ENCODE measurements at places on chromosomes 7 and 10. TPM values are rescaled to one million over a fixed set of nuclear protein-coding genes. Genes with fewer than 3 reads are reported as not detected.

DNA sequence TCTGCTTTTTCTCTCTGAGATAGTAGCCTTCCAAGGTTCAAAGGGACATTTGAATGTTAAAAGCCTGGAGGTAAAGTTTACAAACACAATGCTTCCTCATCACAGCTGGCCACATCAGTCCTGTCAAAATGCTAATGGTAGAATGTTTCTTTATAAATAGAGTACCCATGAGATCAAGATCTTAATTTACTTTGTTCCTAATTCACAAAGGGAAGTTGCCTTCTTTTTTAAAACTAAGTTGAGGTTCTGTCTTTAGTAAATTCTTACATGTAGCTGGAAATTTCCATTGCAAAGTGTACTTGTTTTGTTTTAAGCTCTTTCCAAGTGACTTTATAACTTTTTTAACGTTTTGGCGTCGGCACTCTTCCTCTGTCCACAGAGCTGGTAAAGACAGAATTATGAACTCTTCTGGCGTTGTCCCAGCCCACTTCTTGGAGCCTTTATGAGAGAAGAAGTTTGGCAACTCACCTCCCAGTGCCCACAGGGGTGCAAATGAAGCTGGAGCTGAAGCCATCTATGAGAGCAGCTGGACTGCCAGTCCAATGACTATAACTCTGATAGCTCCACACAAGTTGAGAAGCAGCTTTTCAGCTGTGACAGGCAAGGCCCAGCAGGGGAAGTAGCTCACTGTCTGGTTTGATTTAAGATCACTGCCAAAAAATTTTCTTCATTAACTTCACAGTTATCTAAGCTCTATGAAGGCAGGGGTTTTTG is 23.3 kb downstream of the FZD1 start:
- DNase-seq, result no peak

DNA sequence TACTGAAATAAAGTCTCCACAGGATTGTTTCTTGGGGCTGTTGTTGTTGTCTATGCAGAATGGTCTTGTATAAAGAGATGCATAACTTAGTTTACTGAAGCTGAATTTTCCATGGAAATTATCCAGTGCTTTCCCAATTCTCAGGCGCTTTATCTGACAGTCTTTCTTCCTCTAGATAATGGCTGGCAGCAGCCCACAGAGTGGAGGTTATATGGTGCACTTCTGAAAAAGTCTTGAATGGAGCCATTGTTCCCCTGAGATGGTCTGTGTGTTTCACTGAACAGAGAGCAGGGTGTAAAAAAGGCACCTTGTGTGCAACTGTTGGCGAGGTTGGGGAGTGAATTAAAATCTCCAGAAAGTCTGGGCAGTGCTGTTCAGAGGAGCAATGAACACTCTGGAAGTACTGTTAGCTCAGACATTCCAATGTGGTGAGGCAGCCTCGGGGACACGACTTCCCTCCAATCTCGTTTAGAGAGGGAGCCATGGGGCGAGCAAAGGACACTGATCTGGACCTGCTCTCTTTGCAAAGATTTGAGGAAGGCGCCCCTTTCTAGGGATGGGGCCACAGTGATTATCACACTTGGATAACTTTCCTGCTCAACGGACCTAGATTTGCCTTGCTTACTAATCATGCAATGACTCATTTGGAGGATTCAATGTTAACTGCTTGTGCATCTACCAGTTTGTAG is 2.0 kb upstream of the PLCE1 start:
- peak; percentile 39 for DNase-seq

The TMEM140 gene
- 0.46 TPM for total RNA-seq

GRCh38 chr7:40916813-40917212 is 782.0 kb downstream of the SUGCT start:
- DNase-seq, result no peak

DNA sequence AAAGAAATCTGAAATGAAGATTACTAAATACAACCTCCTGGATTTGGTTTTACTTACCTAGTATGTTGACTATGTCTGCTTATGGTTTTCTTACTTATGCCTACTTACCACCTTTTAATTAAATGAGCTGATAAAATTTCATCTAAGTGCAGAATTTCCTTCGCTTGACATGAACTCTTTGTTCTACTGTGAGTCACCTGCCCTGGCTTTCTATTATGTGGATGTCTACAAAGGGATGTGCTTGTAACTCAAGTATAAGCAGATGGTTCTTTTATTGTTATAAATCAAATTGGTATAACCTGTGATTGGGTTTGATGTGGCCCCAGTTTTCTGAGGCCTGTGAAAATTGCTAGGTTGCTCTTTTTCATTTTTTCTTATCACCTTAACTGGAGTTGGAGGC is 389.1 kb upstream of the ANKRD30A start:
- DNase-seq, result no peak

The PTTG1IP2 gene
- not detected for total RNA-seq

GRCh38 chr10:119103241-119103902 is 541 bp upstream of the DENND10 start:
- DNase-seq, result no peak

- DNase-seq, result no peak
Measured at GRCh38 chr7:43018446-43018845, 86.3 kb downstream of the MRPL32 start.

- no peak for DNase-seq
Measured at GRCh38 chr10:58511765-58512490, 744 bp upstream of the BICC1 start.

The NKX6-2 gene
- total RNA-seq, result not detected

GRCh38 chr7:4919969-4920766 is 36.7 kb upstream of the RADIL start:
- DNase-seq, result no peak

The NAT16 gene
- total RNA-seq, result not detected

The ELOVL3 gene
- 0.17 TPM for total RNA-seq

GRCh38 chr10:3226960-3227744 is 54.6 kb upstream of the PITRM1 start:
- peak; percentile 90 for DNase-seq

DNA sequence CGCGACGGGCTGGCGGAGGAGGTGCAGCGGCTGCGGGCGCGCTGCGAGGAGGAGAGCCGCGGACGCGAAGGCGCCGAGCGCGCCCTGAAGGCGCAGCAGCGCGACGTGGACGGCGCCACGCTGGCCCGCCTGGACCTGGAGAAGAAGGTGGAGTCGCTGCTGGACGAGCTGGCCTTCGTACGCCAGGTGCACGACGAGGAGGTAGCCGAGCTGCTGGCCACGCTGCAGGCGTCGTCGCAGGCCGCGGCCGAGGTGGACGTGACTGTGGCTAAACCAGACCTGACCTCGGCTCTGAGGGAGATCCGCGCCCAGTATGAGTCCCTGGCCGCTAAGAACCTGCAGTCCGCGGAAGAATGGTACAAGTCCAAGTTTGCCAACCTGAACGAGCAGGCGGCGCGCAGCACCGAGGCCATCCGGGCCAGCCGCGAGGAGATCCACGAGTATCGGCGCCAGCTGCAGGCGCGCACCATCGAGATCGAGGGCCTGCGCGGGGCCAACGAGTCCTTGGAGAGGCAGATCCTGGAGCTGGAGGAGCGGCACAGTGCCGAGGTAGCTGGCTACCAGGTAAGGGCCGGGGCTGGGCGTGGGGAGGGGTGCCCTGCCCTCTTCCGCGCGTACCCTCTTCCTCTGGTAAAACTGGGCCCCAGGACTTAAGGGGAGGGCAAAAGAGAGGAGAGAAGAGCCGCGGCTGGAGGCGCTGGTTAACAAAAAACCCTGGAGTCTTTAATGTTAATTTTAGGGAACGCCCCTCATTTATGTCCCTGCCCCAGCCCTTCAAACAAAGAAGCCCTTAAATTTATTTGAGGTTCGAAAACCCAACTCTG is 987 bp downstream of the INA start:
- DNase-seq, result no peak

DNA sequence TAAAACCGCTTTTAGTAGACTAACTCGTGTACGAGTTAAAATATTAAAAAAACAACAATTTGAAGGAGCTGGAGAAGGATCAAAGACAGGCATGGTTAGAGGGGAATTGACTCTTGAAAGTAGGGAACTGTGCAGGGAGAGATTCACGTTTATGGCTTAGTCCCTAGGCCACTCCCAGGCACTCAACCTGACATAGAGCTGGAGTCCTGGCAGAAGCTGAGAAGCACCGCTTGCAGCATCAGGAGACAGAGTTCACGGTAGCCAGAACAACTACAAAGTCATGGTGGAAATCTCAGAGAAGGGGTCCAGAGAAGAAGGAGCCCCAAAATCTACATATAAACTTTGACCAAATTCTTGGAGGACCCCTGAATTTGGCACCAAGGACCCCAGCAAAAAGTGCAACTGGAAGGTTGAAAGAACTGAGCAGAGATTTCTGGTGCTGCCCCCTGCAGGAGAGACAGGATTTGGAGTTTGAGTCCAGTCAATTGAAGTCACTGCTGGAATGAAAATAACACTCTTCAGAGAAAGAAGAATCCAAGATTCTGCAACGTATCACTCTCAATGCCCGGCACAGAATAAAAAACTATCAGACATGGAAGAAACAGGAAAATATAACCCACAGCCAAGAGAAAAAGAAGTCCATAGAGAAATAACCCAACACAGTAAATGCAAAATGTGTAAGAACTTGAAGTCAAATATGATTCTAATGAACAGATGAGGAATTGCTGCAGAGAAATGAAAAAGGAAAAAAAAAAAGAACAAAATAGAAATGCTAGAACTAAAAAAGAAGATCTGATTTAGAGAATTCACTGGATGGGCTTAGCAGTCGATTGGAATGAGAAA is 493.3 kb upstream of the PODXL start:
- peak; percentile 25 for DNase-seq

The CLDN15 gene
- total RNA-seq, result 2.7 TPM

- DNase-seq, result no peak
Measured at GRCh38 chr10:123911866-123912265, 20.3 kb upstream of the CPXM2 start.

DNA sequence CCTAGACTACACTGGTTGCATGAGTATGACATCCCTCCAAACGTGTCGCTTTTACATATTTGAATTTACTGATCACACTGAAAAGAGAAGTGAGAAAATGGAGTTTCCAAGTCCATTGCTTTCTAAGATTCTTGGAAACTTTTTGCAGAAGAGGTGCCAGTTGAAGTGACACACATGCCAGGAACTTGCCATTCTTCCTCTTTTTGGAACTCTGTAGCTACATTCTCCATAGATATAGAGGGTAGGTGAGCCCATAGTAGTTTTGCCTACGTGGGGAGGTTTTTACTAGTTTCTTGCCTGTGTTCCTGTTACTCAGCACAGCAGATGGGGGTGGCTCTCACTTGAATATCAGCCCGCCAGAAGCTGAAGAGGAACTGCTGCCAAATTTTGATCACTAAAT is 286.6 kb upstream of the NRP1 start:
- DNase-seq, result no peak

GRCh38 chr10:87575851-87576250 is 71.2 kb downstream of the MINPP1 start:
- no peak for DNase-seq

GRCh38 chr10:26156019-26156418 is 60.6 kb upstream of the GAD2 start:
- DNase-seq, result no peak
